ENCODE measurements at places on chromosomes 1 and 21.

DNA sequence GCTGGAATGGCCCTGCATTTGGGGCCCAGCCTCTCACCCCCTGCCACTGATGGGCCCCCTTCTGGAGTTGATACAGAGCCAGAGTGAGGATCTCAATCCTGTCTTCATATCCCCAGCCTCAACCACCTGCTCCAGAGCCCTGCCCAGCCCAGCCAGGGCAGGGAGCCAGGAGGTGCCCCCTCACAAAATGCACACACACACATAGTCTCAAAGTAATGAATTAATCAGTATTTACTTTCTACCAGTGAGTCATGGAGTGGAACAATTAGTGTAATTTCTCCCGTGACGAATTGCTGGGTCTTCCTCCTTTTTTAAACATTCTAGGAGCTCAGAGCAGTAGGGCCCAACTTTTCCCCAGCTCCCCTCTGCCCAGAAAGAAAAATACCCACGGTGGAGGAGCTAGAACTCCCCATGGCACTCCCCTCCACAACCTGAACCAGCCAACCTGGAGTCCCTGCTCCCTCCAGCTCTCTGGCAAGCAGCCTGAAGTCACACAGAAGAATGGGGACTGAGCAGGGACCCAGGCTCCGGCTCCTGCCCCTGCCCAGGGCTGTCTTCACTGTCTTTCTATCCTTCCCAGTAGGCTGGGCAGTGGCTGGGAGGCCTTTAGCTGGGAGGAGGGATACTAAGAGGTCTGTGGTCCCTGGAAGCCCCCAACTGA lies 29.3 kb downstream of the SDC3 start:
- DNase-seq, result no peak

DNA sequence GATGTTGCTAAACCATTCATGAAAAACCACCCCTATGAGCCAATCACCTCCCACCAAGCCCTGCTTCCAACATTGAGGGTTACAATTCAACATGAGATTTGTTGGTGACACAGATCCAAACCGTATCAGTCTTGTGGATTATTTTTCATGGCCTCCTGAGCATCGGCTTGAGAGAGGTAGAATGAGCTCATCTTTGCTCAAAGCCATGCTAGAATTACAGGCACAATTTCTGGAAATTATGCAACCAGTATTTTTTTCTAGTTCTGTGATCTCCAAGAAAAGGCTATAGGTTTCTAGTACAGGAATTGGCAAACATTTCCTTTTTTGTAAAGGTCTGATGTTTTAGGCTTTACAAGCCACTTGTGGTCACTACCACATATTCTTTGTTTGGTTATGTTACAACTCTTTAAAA lies 219.4 kb downstream of the DUSP10 start:
- DNase-seq, result peak; percentile 63

- no peak for DNase-seq
Measured at GRCh38 chr1:87897481-87897880, 568.8 kb downstream of the LMO4 start.

DNA sequence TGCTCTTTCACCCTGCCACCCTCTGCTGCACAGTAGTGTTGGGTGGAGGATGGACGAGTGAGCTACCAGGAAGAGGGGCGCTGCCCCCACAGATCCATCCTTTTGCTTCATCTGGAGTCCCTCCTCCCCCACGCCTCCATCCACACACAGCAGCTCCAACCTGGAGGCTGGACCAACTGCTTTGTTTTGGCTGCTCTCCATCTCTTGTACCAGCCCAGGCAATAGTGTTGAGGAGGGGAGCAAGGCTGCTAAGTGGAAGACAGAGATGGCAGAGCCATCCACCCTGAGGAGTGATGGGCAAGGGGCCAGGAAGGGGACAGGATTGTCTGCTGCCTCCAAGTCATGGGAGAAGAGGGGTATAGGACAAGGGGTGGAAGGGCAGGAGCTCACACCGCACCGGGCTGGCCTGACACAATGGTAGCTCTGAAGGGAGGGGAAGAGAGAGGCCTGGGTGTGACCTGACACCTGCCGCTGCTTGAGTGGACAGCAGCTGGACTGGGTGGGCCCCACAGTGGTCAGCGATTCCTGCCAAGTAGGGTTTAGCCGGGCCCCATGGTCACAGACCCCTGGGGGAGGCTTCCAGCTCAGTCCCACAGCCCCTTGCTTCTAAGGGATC lies 8.5 kb downstream of the CHRNB2 start:
- no peak for DNase-seq

GRCh38 chr1:54254055-54254454 lies 54.1 kb downstream of the MRPL37 start:
- DNase-seq, result no peak

GRCh38 chr1:225825078-225825477 lies 15.2 kb downstream of the EPHX1 start:
- no peak for DNase-seq
